Non-pigmented ciliary epithelial cell (primary cell): ENCODE measurements at places on chromosomes 1 and 21.
A peak's percentile ranks its signal among the peaks of the same experiment; 100 is the strongest.

DNA sequence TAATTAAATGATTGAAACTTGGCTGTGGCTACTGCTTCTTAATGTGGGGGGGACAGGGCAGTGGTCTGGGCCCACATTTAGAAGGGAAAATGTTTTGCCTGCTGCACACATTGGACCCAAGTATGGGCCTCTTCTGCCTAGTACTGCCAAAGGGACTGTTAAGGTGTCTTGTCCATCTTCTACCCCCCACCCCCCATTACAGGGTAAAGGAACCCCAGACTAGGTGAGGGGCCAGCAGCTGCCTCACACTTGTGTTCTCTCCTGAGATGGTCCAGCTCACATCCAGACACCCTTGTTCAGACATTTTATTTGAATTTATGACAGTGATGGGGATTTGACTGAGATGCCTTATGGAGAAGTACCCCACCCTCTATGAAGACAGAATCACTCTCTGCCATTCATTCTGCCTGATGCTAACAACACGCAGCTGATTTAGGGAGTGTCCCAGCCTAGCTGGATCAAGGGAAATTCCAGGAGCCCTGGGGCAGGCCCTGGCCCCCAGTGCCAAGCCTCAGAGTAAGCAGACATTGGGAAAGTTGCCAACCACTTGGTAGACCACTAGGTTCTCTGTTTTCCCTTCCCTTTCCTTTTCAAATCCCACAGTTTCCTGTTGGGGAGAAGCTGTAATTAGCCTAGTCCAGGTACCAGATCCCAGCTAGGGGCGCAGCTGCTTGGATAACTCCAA is 42.1 kb downstream of the YARS1 start:
- no peak for DNase-seq

DNA sequence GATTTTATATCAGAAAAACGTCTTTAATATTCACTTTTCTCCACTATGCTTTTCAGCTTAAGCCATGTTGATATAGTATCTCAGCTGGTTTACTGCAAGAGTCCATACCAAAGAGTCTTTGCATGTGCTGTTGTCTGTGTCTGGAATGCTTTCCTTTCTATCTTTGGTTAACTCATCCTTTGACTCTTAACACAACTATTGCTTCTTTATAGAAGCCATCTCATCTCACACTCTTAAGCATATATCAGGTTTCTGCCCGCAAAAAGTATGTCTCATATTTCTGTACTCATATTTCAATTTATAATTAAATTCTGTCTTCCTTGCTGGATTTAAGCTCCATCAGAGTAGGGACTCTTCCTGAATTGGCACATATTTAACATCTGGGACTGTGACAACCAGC is 220.9 kb upstream of the KCNK2 start:
- DNase-seq = no peak

DNA sequence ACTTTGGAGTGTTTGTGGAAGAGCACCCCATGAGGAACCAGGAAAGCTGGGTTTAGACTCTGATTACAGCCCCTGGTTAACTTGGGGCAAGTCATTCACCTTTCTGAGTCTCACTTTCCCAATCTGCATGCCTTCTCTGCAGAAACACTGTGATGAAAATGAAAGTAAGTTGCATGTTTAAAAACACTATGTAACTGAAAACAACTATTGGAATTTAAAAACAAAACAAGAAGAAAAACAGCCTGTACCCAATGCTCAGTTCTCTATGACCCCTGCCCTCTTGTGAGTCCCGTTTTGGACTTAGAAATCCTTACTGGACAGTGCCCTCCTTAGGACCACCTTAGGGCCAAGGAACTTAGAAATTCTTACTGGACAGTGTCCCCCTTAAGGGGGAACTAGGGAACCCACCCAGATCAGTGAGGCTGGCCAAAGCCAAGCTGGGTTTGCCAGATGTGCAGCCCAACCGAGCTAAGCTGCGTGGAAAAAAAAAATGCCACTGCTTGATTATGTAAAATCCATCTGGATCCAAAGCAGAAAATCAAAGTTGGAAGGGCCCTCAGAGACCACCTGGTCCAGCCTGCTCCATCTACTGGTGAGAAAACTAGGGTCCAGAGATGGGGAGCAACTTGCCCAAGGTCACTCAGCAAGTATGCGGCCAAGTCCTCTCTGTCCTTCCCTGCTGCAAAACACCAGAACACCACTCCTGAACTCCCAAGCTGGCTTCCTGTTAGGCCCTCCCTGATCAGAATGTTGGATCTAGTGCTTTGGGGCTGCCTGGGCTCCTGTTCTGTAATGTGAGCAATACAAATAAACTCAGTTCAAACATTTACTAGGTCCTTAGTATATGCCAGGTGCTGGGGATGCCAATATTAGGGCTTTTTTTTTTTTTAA is 77.7 kb downstream of the MRPL37 start:
- no peak for DNase-seq

DNA sequence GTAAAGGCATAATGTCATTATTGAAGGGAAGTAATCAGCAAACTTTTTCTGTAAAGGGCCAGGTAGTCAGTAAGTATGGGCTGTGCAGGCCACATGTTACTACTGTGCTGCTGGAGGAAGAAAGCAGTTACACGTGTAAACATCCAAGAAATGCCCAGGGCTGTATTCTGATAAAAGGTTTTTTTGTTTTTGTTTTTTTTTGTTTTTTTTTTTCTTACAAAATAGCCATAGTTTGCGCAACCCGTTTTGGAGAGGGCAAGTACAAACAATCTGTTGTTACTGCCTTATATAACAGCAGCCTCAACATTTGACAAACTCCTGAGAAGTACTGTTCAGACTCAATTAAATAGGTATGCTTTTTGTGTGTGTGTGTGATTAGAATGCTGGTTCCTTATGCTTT is 26.7 kb upstream of the MTMR11 start:
- DNase-seq = no peak

DNA sequence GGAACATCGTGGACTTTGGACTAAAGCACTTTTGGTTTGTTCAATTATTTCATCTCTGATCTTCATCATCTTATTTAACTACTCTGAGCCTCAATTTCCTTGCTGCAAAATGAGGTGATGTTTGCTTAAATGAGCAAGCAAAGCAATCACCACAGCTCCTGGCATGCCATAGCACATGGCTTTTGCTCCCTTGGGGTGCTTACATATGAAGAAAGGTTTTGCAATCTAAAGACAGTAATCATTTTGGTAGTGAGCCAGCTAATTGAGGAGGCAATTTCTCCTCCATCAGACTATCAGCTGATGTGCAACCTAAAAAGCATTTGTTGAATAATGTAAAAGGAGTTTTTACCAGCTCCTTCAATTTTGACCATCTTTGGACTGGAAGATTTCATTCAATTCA is 68.8 kb upstream of the KCNJ15 start:
- DNase-seq = no peak

DNA sequence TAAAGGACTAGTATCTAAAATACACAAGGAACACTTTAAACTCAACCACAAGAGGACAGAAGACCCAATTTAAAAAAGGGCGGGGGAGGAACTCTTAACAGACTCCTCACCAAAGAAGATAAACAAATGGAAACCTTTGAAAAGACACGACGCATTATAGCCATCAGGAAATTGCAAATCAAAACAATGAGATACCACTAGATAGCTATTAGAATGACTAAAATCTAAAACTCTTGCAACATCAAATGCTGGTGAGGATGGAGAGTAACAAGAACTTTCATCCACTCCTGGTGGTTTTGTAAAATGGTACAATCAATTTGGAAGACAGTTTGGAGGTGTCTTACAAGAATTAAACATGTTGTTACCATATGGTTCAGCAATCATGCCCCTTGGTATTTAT is 708.2 kb downstream of the BRINP3 start:
- no peak for DNase-seq

GRCh38 chr1:91727763-91728162 is 158.2 kb downstream of the TGFBR3 start:
- no peak for DNase-seq

DNA sequence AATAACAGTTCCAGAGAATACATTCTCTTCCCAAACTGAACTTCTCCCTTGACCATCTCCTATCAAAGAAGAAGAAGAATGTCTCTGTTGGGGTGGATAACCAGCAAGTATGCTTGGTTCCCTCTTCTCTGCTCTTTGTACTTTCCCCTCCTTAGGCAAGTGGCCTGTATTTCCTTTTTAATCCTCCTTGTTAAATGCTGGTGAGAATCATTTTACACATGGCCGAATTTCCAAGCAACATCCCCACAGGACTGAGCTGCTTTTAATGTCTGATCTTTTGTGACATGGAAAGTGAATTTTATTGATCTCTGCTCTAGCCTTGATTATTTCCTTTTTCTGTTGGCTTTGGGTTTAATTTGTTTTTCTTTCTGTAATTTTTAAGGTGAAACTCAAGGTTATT is 336.7 kb downstream of the DUSP10 start:
- no peak for DNase-seq

GRCh38 chr1:206873603-206874188 is 8.3 kb downstream of the IL20 start:
- no peak for DNase-seq

DNA sequence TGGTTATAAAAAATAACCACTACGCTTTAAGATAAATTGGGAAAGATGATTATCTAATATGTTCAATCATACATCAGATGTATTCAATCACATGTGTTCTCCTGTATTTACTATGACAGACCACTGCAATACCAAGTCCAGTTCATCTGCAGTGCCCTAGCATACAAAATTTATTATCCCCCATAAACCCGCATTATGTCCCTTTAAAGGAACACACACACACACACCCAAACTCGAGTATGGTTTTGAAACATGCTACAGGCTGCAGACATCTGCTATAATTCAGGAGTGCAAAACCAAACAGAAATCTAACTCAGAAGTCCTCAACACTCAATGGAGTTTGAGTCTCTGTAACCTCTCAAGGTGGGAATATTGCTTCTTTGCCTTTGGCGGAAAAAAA is 14.9 kb downstream of the ODF2L start:
- DNase-seq = no peak

- no peak for DNase-seq
Observed at GRCh38 chr1:224201383-224201782, 18.3 kb downstream of the DEGS1 start.

DNA sequence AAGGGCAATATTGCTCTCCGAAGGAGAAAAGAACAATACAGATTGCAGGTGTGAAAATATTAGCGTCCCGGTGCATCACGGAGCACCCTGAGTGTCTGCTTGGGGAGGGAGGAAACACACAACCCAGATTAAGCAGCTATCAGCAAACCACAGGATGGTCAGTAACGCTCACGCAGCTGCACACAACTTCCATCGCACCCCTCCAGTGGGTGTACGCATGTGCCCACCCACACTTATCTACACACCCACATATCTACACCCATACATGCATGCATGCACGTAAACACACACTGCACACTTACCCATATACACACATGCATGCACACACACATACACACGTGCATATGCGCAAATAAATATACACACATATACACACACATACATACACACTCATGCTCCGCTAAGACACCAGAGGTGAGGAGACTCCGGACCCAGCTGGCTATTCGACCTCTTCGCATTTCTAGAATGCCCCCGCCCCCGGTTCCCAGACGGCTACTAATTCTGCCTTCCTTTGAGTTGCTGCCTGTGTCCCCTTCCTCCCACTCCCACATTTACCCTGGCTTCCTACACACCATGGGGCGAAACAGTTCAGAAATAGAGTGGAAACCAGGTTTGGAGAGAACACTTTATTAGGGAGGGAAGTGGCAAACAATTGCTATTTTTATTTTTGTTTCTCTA is 26.2 kb downstream of the ITPKB start:
- DNase-seq = no peak

DNA sequence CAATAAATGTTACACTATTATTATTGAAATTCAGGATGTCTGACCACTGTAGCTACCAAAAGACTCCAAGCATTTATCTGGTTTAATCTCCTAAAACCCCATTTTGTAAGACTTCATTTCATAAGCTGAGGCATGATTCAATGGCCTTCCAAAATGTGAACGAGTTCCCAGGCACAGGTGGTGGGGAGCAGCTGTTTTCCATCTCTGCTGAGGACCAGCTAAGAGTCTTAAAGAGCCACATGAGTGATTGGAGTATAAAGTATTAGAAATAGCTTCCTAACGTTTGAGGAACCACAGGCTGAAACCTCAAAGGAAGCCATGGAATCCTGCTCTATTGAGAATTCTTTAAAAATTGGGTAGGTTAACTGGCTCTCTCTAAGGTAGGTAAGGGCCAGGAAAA is 44.9 kb downstream of the SEC16B start:
- no peak for DNase-seq

- DNase-seq = no peak
Observed at GRCh38 chr1:20640183-20640597, 6.9 kb downstream of the PINK1 start.

- no peak for DNase-seq
Observed at GRCh38 chr1:171833091-171833825, 8.0 kb upstream of the DNM3 start.

DNA sequence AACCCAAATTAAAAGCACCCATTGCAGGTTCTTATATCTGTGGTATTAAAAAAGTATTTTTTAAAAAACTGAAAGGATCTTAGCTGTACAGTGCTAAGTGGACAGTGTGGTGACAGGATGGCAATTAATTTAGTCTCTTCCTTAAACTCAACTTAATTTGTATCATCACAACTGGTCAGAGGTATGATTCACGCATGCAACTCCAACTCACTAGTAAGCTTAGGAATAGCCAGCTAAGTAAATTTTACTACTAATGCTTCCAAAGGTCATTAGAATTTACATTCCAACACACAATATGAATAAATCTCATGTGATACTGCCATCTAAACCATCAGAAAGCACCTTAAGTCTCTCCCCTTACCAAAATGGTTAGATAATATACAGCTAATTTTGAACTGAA is 35.4 kb downstream of the ENAH start:
- DNase-seq = no peak

DNA sequence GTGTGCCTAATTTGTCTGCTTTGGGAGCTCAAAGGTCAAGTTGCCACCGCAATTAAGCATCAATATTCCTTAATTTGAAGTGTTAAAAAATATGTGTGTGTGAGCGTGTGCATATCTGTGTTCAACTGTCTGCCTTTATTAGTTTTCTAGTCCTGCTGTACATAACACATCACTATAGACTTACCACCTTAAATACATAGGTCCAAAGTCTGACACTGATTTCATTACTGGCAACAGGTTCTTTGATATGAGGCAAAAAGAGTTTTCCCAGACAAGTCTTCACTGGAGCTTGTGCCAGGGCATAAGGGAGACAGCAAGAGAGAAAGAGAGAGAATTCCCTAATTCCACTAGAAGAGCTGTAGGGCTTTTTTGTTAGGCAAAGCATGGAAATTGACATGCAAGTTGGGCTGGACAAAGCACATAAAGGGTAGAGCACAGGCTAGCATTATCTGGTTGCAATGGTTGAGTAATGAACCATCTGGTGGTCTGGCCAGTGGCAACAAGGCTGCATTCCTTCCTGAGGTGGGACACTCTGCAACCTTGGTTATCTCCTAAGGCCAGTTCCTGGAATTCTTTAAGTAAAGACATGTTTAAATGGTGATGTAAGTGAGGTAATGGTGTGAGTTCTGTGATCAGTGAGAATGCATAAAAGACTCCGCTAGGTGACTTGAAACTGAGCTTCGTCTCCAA is 457.2 kb upstream of the ADAMTS5 start:
- peak; percentile 52 for DNase-seq
